AG10803 (cell line): ENCODE measurements at places on chromosomes 3 and 15.

- DNase-seq, result no peak
Observed at GRCh38 chr15:29139072-29139471, 130.6 kb downstream of the NSMCE3 start.

GRCh38 chr3:166531730-166532129 lies 694.5 kb upstream of the BCHE start:
- no peak for DNase-seq

- DNase-seq, result no peak
Observed at GRCh38 chr3:183013856-183014255, 33.5 kb upstream of the DCUN1D1 start.

- peak; percentile 62 for DNase-seq
Observed at GRCh38 chr15:48501208-48501607, 144.3 kb downstream of the FBN1 start.

GRCh38 chr3:116669576-116669975 lies 40.0 kb upstream of the TUSC7 start:
- DNase-seq, result no peak

DNA sequence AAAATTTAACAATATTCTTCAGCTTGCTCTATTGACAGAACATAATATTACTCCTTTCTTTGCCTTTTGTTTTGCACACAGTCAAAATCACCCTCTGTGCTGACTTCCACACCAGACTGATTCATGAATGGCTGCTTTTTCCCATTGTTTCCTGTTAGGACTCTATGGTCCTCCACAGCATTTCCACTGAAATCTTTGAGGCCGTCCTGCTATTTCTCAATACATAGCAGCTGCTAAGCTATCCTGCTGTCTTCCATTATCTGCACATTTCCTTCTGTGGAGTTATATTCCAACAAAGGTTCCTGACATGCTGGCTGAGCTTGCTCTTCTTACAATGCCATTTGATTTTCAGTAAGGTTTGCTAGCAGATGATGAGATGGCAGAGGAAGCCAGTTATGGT lies 153.3 kb downstream of the EPHA3 start:
- no peak for DNase-seq

- DNase-seq, result no peak
Observed at GRCh38 chr3:38640661-38641452, 8.6 kb downstream of the SCN5A start.

DNA sequence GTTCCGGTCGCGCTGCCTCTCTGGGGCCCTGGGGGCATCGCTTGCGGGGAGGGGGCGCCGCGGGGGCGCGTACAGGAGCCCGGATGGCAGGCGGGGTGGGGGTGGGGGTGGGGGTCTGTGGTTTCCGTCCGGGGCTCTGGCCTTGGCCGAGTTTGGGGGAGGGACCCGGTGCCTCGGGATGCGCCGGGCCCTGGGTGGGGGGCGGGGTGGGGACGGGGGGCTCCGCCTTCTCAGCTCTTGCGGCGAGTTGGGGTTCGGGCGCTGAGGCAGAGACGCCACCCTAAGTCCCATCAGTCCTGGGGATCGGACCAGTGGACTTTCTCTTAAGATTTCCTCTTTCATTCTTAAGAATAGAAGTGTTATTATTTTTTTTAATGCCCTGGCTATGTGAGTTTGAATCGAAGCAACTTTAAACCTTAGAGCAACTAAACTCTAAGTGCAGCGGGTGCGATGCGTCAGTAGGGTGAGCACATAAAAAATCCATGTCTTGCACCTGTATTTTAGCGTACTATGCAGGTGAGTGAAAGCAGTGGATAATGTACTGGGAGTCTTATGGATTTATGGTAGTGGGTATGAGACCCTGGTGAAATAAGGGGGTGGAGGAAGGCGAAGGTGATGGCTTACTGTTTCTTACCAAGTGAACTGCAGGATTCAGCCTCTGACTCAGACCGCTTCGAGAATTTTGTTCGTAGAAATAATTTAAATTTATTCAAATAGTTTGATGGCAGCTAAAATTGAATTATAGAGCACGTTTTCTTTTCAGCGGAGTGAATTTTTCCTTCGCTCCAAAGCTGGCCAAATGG lies 762 bp downstream of the CTNNB1 start:
- peak; percentile 9 for DNase-seq

GRCh38 chr3:194596906-194597305 lies 36.3 kb downstream of the TMEM44 start:
- DNase-seq, result no peak

GRCh38 chr15:78682693-78683410 lies 41.8 kb upstream of the CHRNB4 start:
- no peak for DNase-seq

DNA sequence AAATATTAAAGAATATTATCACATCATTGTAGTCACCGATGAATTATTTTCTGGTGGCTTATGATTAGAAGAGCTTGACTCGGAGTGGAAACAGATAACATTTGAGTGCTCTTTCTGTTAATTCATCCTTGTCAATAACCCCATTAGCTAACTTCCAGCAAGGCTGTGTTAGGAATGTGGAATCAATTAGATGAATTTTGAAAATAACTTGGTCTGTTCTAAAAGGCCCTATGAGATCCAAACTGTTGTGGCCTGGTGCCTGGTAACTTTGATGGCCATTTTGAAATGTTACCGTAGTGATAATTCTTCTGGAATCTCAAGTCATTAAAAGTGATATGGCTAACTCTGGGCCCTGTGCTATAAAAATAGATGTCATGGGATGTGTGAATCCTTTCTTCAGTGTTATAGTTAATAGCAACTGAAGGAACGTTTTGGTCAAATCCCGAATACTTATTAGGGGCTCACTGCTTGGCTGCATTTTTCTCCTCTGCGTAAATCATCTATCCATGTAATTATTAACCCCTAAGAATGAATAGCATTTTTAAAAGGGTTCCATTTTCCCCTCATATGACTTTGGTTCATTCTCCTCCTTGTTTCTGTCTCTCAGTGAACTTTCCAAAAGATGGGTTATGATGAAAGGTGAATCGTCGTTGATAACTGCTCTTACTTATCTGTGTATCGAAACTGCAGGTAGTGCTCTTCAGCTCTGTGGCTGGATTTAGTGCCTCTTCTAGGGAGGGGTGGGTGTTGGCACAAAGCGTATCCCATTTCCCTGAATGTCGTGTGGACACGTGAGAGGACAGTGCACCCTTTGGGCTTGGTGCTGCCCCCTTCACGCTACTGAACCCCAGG lies 82.7 kb downstream of the IGF1R start:
- peak; percentile 48 for DNase-seq

- DNase-seq, result no peak
Observed at GRCh38 chr15:89111352-89111751, 23.1 kb downstream of the ABHD2 start.

- DNase-seq, result no peak
Observed at GRCh38 chr3:143352850-143353550, 233.4 kb downstream of the CHST2 start.

DNA sequence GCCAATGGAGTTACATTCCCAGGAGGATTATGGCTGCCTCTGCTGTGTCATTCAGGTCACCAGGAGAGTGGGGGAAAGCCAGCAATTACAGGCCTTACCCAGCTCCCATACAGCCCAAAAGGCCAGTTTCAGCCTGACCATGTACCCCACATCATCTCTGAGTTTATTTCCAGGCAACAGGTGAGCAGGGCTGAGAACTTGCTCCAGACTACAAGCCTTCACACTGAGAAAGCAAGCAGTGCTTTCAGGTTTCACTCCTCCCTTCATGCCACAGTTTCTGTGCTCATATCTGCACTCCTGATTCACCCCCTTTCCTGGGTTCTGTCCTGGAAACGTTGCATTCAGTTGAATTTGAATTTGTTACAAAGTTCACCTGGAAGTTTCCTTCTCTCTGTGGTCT lies 68.1 kb upstream of the ABI3BP start:
- DNase-seq, result no peak

- DNase-seq, result peak; percentile 11
Observed at GRCh38 chr15:20645956-20646355, 104.4 kb upstream of the GOLGA6L6 start.

- peak; percentile 64 for DNase-seq
Observed at GRCh38 chr15:38809621-38810020, 245.0 kb upstream of the RASGRP1 start.

GRCh38 chr15:39188930-39189329 lies 391.9 kb upstream of the THBS1 start:
- peak; percentile 98 for DNase-seq
